ENCODE measurements at places on chromosomes 1 and 21.

- DNase-seq = no peak
Measured at GRCh38 chr1:242199776-242200458, 201.0 kb upstream of the MAP1LC3C start.

DNA sequence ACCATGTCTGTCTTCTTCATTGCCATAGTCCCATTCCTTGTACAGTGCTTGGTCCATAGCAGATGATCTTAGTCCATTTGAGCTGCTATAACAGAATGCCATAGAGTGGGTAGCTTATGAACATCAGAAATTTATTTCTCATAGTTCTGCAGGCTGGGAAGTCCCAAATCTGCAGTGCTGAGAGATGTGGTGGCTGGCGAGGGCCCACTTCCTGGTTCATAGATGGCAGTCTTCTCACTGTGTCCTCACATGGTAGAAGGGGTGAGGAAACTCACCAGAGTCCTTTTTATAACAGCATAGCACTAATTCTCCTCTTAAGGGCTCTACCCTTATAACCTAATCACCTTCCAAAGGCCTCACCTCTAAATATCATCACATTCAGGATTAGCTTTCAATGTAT, 23.1 kb upstream of the RAP1A start:
- no peak for DNase-seq

DNA sequence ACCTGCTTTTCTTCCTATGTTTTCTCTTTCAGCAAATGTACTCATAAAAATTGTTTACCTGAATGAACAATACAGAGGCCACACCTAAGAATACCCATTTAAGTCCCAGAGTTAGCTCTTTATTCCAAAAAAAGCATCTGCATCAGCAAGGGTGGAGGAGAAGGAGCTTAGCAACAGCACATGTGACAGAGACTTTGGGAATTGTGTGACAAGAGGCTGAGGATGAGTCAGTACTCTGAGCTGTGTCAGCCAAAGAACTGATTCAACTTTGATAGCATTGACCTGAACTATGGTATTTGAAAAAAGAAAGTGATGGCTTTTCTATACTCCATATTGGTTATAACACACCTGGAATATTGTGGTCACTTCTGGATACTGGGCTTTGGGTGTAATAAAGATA, 162.7 kb downstream of the ZNF648 start:
- no peak for DNase-seq

DNA sequence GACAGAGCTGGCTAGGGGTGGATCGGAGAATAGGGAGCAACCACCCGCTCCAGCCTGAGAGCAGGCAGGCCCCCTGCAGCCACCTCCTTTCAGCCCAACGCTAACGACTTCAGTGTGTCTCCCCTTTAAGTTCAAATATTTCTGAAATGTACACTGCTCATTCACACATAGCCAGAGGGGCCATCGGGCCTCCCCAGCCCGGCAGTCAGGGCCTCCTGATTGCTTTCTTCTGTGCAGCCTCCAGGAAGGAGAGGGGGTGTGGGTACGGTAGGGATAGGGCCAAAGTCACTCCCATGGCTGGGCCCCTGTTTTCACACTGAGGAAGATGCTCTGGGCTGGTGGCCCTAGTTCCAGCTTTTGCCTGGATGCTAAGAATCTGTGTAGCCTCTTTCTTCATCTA, 64.8 kb downstream of the EPHB2 start:
- DNase-seq = no peak

DNA sequence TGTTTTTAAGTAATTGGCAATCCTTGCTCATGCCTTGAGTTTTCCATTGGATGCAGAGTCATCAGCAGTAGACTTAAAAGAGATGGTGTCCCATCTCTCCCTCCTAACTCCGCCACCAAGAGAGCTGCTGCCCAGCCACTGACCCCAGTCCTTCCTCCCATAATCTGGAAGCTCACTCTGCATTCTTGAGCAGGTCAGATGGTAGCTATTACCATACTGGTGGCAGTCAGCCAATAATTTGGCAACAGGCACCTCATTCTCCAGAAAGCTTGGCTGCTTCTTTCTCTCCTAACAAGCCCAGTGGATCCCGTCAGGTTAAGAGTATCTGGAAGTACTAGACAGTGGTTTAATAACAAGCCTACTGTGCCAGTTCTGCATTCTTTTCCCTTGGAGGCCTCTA, 272.1 kb downstream of the ZNF648 start:
- no peak for DNase-seq

DNA sequence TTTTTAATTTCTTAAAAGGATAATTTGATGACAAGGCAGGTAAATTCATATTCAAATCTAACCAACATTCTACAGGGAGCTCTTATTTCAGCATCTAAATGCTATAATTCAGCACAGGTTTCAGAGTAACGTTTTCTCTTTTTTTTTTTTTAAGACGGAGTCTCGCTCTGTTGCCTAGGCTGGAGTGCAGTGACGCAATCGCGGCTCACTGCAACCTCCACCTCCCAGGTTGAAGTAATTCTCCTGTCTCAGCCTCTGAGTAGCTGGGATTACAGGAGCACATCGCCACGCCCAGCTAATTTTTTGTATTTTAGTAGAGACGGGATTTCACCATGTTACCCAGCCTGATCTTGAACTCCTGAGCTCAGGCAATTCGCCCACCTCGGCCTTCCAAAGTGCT, 66.5 kb downstream of the EIF4G3 start:
- no peak for DNase-seq

- no peak for DNase-seq
Measured at GRCh38 chr21:14533499-14534428, 12.4 kb downstream of the SAMSN1 start.

DNA sequence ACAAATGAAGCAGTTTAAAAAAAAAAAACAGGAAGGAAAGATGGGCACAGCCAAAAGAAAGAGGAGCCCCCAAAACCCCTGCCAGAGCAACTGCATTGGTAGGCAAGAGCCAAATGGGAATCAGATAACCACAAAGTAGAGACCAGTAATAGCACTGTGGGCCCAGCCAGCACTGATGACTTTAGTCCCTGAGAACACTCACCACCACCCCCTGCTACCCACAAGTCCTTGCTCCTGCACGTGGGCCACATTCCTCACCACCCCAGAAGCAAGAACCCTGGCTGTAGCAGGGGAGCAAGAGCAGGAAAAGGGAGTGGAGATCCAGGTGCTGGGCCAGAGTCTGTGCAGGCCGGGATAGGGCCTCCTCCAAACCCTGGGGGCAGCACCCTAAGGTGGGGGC, 86.1 kb downstream of the RRAGC start:
- DNase-seq = no peak

DNA sequence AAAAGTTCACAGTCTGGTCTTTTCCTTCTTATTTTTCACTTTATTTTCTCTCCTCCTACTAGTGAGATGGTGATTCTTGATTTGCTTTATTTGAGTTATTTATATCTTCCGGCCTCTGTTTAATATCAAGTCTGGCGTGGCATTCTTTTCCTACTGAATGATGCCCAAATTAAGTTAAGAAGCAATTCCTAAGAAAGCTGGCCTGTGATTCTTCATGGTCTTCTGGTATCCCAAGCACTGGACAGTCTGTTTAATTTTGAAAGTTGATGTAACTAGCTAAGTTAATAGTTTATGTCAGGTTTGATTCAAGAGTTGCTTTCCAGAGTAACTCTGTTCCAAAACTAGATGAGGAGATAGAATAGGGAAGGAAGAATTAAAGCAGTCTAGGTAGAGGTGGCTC, 9.2 kb upstream of the ENAH start:
- DNase-seq = no peak

DNA sequence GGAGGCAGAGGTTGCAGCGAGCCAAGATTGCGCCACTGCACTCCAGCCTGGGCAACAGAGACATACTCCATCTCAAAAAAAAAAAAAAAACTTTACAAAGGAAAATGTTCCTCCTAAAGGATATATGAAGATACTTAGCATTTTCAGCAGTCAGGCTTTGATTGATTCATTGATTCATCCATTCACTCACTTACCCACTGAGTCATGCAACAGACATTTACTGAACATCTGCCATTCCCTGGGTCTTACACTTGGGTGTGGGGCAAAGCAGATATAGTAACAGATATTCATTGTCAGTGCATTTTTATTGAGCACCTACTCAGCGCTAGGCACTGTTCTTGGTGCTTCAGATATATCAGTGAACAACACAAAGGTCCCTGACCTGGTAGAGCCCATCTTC, 5.6 kb upstream of the LACTBL1 start:
- peak; percentile 55 for DNase-seq

GRCh38 chr21:34510148-34511142, 1.6 kb downstream of the KCNE1 start:
- DNase-seq = no peak

DNA sequence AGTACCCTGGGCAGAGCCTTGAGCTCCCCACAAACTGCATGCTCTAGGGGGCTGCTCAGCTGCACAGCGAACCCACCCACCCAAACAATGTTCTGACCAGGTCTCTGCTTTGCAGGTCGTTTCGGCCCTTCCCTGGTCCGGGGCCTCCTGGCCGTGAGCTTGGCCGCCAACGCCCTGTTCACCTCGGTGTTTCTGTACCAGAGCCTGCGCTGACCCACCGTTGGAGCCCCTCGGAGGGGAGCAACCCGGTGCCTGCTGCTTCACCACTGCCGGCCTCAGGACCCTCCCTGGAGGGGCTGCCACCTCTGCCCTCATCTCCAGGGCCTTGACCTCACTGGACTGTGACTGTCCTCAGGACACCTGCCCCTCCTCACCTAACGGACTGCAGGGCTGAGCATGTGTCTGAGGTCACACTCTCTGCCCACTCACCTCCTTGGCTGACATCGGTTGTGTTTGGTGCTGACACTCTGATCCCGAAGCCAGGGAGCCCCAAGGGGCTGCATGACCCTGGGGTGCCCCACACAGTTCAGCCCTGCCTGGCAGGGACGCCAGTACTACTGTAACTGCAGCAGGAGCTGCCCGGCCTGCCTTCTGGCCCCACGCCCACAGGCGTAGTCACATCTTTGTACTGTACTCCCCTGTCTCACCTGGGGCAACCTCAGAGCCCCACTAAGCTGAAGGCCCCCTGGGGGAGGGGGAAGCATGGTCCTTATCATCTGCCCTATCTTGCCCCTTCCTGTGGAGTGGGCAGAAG, 24.3 kb downstream of the TMEM201 start:
- DNase-seq = no peak

GRCh38 chr1:211259638-211260126, 516 bp downstream of the RCOR3 start:
- DNase-seq = peak; percentile 85

DNA sequence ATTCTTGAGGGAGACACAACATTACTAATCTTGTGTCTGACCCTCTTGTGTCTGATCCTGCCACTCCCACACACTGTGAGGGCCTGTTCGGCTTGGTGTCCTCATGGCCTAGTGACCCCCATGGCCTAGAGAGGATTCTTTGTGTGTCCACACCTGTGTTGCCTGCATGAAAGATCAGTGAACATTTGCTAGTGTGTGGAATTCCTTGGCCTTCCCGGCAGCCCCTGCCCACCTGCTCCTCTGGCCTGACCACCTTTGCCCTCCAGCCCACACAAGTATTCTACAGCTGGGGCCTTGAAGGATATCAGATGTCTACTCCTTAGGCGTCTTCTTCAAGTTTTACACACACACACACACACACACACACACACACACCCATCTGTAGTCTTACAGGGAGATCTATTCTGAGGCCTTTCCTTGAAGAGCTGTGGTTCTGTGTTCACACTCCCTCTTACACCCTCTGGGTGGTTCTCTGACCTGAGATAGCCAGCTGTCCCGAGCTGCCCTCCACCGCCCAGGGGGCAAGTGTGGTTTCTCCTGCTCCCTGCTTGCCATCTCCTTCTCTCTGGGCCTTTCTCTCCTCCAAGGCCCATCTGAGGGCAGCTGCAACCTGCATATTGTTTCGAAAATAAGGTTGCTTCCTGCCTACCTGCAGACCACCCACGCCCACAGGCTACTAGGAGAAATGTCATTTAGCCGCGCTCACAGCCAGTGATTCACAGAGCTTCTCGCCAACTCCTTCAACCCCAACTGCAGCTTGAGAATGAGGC, 45.4 kb downstream of the CD247 start:
- no peak for DNase-seq

GRCh38 chr1:79293611-79294010, 287.1 kb upstream of the ADGRL4 start:
- DNase-seq = no peak

GRCh38 chr1:185495007-185495406, 178.0 kb upstream of the IVNS1ABP start:
- no peak for DNase-seq

GRCh38 chr1:156336242-156336641, 1.9 kb downstream of the CCT3 start:
- DNase-seq = no peak

GRCh38 chr1:197671140-197671539, 104.1 kb downstream of the DENND1B start:
- DNase-seq = no peak

- no peak for DNase-seq
Measured at GRCh38 chr1:67722292-67722944, 37.4 kb downstream of the GADD45A start.

DNA sequence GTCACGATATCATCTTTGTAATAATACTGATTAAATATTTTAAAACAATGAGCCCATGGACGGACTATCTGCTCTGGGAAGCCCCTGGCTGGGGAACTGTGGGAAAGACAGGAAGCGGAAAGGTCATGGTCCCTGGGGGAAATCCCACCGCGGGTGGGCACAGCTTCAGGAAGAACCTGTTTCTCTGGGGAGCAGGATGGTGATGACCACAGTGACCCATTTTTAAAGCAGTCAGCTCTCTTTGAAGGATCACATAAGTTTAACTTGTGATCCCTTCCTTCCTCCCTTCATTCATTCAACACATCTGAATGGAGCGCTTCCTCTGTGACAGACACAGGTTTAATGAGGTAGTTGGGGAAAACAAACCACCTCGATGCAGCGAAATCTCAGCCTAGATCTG, 73.0 kb downstream of the DHRS3 start:
- DNase-seq = no peak

DNA sequence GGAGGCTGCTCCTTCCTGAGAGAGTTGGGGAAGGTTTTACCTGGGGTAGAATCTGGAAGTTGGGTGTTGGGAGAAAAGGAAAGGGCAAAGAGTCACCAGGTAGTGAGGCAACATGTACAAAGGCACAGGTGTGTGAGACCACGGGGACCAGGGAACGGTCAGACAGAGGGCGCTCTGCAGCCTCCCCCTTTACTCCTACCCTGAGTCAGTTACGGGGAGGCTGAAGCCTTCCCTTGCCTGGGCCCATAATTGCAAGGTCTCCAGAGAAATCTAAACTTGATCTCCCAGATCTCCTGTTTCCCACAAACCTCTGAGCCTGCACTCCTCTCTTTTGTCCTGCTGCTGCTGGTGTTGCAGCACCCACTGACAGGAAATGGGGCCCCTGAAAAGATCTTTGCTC, 22.0 kb downstream of the CCN1 start:
- no peak for DNase-seq

DNA sequence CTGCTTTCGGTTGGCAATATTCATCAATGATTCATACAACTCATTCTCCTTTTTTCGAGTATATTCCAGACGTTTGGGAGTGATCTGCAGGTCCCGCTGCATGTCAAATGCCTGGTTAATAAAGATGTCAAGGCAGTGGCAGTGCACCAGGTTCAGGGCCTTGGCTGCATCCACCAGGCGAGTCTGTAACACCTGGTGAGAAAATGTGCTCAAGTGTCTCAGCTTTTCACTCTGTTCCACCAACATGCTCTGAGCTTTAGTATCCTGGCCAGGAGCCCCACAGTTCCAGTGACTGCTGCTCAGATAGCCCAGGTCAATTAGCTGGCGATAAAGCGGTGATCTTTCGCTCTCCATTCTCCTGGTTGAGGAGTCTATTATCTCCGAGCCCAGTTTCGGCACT, 42.3 kb downstream of the DSTYK start:
- DNase-seq = no peak

- no peak for DNase-seq
Measured at GRCh38 chr1:39082811-39083576, 56.8 kb downstream of the NDUFS5 start.

Measured in NCI-H446 (cell line).